ENCODE measurements at places on chromosomes 13 and 19.

DNA sequence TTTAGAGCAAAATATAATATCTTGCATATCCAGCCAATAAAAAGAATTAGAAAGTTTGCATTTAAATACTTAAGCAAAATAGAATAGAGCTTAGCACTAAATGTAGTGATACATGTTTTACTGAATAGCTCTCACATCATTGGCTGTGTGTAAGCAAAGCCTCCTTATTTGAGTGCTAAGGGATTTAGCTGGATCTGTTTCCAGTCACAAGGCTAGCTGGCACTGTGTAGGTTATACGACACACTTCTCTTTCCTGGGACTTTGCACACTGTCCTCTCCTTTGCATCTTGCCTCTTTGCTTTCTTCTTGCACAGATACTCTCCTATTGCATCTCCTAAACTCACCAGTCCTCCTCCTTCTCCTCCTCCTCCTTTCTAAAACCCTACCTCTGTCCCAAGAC lies 423.8 kb downstream of the KLF5 start:
- DNase-seq: no peak

DNA sequence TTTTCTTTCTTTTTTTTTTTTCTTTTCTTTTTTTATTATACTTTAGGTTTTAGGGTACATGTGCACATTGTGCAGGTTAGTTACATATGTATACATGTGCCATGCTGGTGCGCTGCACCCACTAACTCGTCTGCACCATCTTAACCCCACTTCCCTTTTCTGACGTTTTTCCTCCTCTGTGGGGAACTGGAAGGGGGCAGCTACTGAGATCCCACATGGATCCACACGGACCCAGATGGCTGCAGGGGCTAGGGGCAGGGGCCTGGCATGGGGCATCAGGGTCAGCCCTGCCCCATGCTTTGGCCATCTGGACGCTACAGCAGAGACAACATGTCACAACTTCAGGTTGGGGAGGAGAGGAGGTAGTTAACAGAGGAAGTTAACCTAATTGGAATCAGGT lies 54.3 kb downstream of the RUBCNL start:
- no peak for DNase-seq

DNA sequence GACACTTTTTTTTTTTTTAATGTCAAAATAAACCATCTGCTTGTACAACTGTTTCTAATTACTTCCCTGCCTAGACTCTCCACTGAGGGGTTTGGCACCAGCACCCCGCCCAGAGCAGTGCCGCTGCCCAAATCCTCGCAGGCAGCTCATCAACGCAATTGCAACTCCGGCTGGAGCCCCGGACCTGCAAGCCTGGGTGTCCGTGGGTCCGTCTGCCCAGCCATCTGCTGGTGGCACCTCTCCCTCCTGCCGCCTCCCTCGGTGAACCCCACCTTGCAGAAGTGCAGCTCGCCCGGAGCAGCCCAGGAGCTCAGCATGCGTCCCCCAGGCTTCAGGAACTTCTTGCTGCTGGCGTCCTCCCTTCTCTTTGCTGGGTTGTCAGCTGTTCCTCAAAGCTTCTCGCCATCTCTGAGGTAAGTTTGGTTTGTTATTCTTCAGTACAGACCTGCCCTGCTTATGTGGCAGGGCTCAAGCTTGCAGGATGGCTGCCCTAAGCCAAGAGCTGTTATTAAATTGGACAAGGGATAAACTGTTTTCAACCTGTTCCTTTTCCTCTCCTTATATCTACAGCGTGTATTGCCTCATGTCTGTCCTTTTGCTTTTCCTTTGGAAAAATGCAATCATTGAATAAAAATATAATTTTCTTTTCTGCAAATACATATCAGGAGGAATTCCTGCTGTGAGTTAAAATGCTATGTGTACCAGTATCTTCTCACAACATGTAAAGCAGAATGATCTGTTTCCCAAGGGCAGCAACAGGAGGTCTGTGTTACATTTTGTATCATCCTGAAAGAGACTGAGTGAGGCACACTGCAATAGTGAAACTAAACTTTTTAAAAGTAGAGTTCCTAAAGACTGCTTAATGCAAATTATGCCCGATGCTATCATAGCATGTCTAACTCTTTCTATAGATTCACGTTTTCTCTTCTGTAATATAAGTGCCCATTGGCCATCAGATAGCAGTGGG lies at the start of gene ITGBL1:
Gene ITGBL1, plus strand, starts transcription at position 157 of the 967 bp plus-strand sequence. Its CDS starts 159 bp downstream, at position 316.
- DNase-seq: no peak

DNA sequence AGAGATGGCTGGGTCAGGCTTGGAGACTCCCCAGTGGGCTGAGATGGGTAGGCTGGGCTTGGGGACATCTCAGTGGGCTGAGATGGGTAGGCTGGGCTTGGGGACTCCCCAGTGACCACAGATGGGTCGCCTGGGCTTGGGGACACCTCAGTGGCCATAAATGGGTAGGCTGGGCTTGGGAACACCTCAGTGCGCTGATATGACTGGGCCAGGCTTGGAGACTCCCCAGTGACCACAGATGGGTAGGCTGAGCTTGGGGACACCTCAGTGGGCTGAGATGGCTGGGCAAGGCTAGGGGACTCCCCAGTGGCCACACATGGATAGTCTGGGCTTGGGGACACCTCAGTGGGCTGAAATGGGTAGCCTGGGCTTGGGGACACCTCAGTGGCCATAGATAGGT lies 12.8 kb downstream of the IQCN start:
- DNase-seq: no peak

- DNase-seq: peak; percentile 83
Observed at GRCh38 chr19:15332311-15332996, at the start of gene BRD4. Gene BRD4 (minus strand): TSS chr19:15332539. CDS start chr19:15273099, 59,440 bp downstream.

- DNase-seq: no peak
Observed at GRCh38 chr13:94716016-94716415, 3.7 kb upstream of the SOX21 start.

DNA sequence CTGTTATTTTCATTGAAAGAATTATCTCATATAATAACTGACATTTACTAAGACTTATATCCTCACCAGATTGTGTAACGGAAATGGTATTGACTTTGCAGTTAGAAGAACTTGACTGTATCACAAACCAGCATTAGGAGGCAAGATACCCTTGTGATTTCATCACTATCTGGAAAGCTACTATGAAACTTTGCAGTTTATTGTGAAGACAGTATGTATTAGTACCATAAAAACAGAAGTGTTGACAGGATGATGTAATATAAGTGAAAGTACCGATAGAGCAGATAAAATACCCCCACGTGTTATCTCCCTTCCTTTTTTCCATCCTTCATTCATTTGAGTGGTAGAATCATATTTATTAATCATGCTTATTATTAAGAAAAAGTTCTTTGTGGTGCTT lies 365.7 kb upstream of the KLHL1 start:
- DNase-seq: no peak

GRCh38 chr19:53466726-53467484 lies 628 bp upstream of the ZNF813 start:
- no peak for DNase-seq

GRCh38 chr13:33193428-33193974 lies 92.1 kb downstream of the STARD13 start:
- no peak for DNase-seq

- DNase-seq: no peak
Observed at GRCh38 chr13:75368167-75368566, 113.8 kb downstream of the TBC1D4 start.

DNA sequence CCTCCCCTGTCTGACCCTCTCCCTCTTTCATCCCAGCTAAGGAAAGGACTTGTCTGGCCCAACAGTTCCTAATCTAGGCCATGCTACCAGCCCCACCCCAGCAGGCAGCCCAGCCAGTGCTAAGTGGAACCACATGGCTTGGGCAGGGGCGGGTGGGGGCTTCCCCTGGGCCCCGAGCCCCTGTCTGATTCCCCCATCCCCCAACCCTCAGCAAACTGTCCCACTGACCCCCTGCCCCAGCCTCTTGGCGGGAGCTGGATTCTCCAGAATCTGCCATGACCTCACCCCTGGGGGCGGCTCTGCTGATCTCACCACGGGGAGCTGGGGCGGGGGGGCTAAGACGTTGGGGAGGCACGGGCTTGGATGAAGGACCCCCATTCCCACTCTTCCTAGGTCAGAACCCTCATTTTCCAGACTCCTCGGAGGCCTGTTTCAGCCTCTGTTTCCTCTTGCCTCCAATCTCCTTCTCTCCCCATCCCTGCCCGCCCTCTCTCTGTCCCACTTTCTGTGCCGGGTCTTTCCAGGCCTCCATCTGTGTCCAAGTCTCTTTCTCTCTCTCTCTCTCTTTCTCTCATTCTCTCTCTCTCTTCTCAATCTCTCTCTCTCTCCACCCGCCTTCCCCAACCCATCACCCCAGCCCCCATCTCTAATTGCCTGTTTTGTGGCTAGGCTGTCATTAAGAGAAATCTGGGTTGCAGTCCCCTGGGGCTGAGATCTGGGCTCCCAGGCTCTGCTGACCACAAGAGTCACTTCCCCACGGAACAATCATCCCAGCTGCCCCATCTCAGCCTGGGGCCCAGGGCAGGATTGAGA lies 2.7 kb downstream of the COL5A3 start:
- no peak for DNase-seq

DNA sequence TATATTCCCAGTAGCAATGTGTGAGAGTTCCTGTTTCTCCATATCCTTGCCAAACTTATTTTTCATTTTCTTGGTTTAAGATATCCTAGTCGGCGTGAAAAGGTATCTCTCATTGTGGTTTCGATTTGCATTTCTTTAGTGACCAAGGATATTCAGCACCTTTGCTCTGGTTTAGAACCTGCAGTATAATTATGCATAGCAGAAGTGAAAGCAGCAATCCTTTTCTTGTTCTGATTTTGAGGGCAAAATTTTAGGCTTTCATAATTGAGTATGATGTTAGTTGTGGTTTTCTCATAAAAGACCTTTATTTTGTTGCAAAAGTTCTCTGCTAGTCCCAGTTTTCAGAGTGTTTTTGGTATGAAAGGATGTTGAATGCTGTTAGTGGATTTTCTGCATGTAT lies 491.0 kb downstream of the FGF9 start:
- no peak for DNase-seq

DNA sequence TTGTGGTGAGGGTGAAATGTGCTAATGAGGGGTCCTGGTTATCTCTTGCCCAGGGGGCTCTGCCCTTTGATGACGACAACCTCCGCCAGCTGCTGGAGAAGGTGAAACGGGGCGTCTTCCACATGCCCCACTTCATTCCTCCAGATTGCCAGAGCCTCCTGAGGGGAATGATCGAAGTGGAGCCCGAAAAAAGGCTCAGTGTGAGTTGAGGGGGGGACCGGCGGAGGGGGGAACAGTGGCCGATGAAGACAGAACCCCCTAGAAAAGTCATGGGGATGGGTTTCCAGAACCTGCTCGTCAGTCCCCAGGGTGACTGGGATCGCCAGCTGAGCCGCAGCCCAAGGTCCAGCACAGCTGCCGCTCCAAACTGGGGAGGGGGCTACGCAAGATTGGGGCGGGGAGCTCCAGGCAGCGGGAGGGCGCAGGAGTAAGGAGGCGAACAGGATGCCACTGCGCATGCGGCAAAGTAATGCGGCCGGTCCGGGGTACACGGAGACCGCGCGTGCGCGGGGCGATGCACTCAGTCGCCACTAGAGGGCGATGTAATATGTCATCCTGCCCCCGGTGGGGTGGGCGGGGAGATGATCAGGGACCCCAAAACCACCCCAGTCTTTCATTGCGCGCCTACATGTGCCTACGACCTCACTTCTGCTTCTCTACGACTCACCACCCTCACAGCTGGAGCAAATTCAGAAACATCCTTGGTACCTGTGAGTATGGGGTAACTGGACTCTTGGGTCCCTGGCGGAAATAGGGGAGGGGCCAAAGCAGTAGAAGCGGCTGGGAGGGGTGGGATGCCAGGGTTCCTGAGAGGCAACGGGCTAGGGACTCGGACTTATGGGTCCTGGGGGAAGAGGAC lies 17.9 kb downstream of the BRSK1 start:
- DNase-seq: peak; percentile 95

Data from CD8-positive, alpha-beta memory T cell (primary cell).